GM13976 (cell line): ENCODE measurements at places on chromosomes 5 and 9.

GRCh38 chr5:112919972-112920371 lies 2.1 kb downstream of the REEP5 start:
- DNase-seq: no peak

DNA sequence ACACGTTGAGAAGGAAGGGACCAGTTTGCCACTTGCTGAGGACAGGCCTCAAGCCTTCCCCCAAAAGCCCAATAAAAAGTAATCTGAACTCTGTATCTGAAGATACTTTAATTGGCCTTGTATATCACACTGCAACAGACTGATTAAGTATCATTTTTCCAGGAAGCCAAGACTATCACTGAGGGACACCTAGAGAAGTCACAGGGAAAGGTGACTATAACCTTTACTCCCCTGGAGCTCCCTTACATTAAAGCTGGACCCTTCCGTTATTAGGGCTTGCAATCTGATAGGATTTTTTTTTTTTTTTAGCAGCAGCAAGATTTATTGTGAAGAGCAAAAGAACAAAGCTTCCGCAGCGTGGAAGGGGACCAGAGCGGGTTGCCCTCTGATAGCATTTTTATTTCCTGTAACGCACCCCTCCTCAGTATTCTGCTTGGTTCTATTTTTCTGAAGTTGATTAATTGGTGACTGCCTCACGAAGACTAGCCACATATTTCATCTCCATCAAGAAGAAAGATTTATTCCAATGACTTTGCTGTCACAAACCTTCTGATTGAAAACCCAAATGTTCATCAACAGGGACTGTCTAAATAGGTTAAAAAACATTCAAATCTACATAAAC lies 2.7 kb downstream of the CDC14B start:
- DNase-seq: no peak

- DNase-seq: no peak
Measured at GRCh38 chr9:23555851-23556250, 270.2 kb downstream of the ELAVL2 start.

GRCh38 chr9:133286523-133286922 lies 11.5 kb upstream of the ABO start:
- no peak for DNase-seq

- peak; percentile 40 for DNase-seq
Measured at GRCh38 chr9:72477930-72478518, 43.4 kb upstream of the TMC1 start.
